ENCODE measurements at places on chromosomes 1 and 21. TPM values are rescaled to one million over a fixed set of nuclear protein-coding genes. Genes with fewer than 3 reads are reported as not detected.

- H3K4me1 ChIP-seq: no peaks in the 10 kb centered on the region
- no peaks in the 10 kb centered on the region for H3K27me3 ChIP-seq
- H3K4me3 ChIP-seq: no peak overlapping the region
- H3K27ac ChIP-seq: no peak overlapping the region
- DNase-seq: no peak
- H3K36me3 ChIP-seq: no peaks in the 10 kb centered on the region
Measured at GRCh38 chr1:235102993-235103411, 25.6 kb downstream of the TOMM20 start.

- no peak overlapping the region for H3K27ac ChIP-seq
- H3K36me3 ChIP-seq: no peaks in the 10 kb centered on the region
- H3K4me3 ChIP-seq: no peak overlapping the region
- no peak for DNase-seq
- H3K27me3 ChIP-seq: no peaks in the 10 kb centered on the region
- H3K4me1 ChIP-seq: no peaks in the 10 kb centered on the region
Measured at GRCh38 chr1:241007668-241008067, 349.3 kb downstream of the RGS7 start.

GRCh38 chr1:32622806-32623681, 27.3 kb downstream of the ZBTB8OS start:
- H3K4me3 ChIP-seq: no peak overlapping the region
- peaks cover 4% of the 10 kb centered on the region for H3K36me3 ChIP-seq
- DNase-seq: no peak
- no peaks in the 10 kb centered on the region for H3K27me3 ChIP-seq
- no peak overlapping the region for H3K27ac ChIP-seq

GRCh38 chr1:108715932-108716331, 3.2 kb downstream of the FNDC7 start:
- no peak overlapping the region for H3K27ac ChIP-seq
- no peak for DNase-seq
- no peaks in the 10 kb centered on the region for H3K27me3 ChIP-seq
- H3K4me1 ChIP-seq: no peaks in the 10 kb centered on the region

GRCh38 chr1:88302843-88303486, 381.1 kb upstream of the PKN2 start:
- H3K4me1 ChIP-seq: no peaks in the 10 kb centered on the region
- H3K27ac ChIP-seq: no peak overlapping the region
- H3K4me3 ChIP-seq: no peak overlapping the region
- DNase-seq: no peak

GRCh38 chr1:161495490-161495889, 9.8 kb upstream of the FCGR2A start:
- no peaks in the 10 kb centered on the region for H3K4me1 ChIP-seq
- DNase-seq: no peak
- H3K27ac ChIP-seq: no peak overlapping the region
- H3K36me3 ChIP-seq: no peaks in the 10 kb centered on the region
- H3K27me3 ChIP-seq: peaks cover 16% of the 10 kb centered on the region

DNA sequence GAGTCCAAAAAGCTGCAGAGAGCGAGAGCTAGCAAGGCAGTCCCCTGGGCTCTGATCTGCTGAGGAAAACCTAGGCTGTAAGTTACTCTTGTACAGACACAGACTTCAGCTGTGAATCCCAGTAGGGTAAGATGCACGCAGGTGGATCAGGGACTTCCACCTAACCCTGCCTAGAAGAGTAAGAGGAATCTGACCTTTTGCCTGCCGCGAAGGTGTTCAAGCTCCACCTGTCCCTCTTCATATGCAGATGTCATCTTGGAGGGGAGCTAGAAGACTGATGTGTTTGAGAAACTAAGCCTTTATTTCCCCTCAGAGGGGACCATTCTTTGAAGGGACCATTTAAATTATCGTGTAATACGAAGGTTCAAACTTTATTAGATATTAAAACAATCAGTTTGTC, 108.6 kb upstream of the USP24 start:
- no peaks in the 10 kb centered on the region for H3K36me3 ChIP-seq
- H3K27me3 ChIP-seq: no peaks in the 10 kb centered on the region
- DNase-seq: no peak
- no peak overlapping the region for H3K27ac ChIP-seq

DNA sequence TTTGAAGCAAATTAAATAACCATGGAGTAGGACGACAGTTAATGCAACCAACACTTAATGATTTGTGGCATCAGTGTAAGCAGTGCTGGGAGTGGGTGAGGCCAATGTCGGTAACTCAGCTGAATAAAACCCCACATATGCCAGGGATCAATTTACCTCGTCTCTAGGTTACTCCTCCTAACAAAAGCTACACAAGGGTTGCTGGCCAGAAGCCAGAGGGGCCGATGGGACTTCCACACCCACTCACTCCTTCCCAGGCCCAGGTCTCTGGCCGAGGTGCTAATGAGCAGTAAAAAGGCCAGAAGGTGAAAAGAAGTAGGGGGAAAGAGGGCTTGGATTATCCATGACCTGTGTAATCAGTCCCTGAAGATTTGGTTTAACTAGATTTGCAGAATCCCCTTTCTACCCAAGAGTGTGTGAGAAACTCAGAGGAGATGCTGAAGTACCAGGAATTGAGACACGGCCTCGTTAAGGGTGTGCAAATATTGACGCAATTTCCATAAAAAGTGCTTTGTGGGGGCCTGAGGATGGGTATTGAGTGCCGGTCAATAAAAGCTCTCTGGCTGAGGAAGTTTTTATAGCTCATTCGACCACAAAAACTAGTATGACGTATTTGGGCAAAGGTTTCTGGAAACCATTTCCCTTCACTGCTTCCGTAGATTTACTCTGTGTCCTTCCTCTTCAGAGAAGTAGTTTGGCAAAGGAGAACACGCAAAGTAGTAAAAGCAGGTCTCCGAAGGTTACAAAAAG, 145.5 kb downstream of the TBX15 start:
- no peaks in the 10 kb centered on the region for H3K4me1 ChIP-seq
- no peaks in the 10 kb centered on the region for H3K36me3 ChIP-seq
- no peaks in the 10 kb centered on the region for H3K27me3 ChIP-seq
- no peak overlapping the region for H3K4me3 ChIP-seq
- H3K27ac ChIP-seq: no peak overlapping the region
- no peak for DNase-seq

DNA sequence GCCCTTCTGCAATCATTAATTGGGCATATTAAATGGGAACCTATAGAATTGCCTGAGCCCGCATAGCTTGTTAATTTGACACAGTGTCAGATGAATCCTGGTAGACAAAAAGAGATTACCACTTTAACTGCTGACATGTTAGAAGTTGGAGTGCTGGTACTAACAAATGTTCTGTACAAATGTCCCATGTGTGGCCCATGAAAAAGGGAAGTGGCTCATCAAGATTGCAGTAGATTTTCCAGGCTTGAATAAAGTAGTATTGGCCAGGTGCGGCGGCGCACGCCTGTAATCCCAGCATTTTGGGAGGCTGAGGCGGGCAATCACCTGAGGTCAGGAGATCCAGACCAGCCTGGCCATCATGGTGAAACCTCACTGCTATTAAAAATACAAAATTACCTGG, 45.6 kb downstream of the GNPAT start:
- H3K27ac ChIP-seq: no peak overlapping the region
- no peaks in the 10 kb centered on the region for H3K4me1 ChIP-seq
- no peaks in the 10 kb centered on the region for H3K36me3 ChIP-seq

DNA sequence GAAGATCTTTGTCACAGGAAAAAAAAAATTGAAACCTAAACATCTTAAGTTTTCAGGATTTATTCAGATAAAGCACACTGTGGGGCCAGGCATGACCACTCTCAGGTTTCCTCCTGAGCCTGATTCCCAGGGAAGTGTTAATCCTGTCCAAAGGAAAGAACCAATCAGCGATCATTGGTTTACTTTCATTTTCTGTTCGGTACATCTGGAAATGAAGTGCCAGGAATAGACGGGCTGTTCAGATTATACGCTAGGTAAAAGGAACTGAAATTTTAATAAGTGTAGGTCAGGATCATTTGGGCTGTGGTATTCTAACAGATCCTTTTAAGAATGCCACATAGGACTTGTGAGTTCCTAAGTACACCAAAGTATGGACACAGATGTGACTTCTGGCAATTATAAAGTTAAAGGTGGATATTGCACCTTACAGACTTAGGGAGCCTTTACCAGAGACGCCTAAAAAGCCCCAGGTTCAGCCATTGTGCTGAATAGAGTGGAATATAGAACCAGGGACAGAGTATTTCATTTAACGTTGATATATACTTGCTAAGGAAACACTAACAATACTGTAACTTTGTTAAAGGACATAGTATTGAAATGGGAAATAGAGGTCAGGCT, 9.3 kb upstream of the CACYBP start:
- H3K4me1 ChIP-seq: peaks cover 24% of the 10 kb centered on the region
- DNase-seq: peak; percentile 20
- H3K27ac ChIP-seq: peak overlapping the region; percentile 69
- peak overlapping the region; percentile 6 for H3K4me3 ChIP-seq
- no peaks in the 10 kb centered on the region for H3K36me3 ChIP-seq

- no peaks in the 10 kb centered on the region for H3K36me3 ChIP-seq
- DNase-seq: no peak
- peaks cover 44% of the 10 kb centered on the region for H3K4me1 ChIP-seq
- no peak overlapping the region for H3K4me3 ChIP-seq
- no peaks in the 10 kb centered on the region for H3K27me3 ChIP-seq
- peak overlapping the region; percentile 64 for H3K27ac ChIP-seq
Measured at GRCh38 chr1:60898413-60898812, 183.9 kb upstream of the NFIA start.

DNA sequence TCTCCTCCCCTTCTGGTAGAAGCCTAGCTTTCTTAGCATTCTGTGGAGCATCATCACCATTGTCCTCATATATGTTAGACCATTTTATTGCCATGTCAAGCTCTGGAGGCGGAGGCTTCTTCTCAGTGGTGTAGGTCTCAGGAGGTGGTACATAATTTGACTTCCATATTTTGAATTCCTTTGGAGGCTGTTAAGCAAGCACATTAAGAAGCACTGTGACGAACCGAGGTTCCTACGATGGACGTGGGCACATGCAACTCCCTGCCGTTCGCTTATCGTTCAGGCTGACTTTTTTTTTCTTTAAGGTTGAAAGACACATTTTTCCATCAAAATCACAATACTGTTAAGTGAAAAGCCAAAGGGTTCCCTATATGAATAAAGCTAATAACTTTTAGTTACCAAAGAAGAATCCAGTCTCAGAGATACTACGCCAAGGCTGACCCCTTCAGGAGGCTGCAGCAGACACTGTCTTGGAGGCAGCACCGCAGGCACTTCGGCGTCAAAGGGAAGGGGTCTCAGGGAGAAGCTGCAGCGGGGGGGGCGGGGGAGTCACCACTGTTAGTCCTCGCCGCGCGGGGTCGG, 835 bp downstream of the C1orf52 start:
- H3K4me3 ChIP-seq: peak overlapping the region; percentile 72
- peak overlapping the region; percentile 88 for H3K27ac ChIP-seq
- peaks cover 3% of the 10 kb centered on the region for H3K36me3 ChIP-seq

DNA sequence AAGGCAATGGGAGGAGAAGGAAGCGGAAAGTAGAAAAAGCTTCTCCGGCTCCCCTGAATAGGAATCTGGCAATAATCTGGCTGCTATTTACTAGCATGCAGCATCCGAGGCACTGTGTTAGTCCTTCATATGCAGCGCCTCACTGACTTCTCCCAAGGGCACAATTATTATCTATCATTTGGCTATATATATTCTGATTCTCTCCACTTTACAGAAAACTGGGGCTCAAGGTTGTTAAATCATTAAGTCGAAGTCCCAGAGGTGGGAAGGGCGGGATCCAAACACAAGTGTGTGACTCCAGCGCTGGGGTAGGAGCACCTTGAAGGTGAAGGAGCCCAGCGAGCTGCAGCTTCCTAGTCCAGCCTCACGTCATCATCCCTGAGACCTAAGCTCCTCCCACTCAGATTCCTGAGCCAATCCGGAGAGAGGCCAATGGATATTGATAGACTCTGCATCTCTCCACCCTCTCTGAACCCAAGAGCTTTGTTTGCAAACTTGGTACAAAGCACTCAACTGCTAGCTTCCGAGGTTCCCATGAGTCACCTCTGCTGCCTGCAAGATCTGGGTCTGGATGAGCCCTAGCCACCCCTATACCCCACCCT, 16.6 kb upstream of the EYA3 start:
- H3K4me1 ChIP-seq: peaks cover 7% of the 10 kb centered on the region
- no peaks in the 10 kb centered on the region for H3K36me3 ChIP-seq
- H3K4me3 ChIP-seq: peak overlapping the region; percentile 33
- DNase-seq: peak; percentile 32
- peak overlapping the region; percentile 41 for H3K27ac ChIP-seq

DNA sequence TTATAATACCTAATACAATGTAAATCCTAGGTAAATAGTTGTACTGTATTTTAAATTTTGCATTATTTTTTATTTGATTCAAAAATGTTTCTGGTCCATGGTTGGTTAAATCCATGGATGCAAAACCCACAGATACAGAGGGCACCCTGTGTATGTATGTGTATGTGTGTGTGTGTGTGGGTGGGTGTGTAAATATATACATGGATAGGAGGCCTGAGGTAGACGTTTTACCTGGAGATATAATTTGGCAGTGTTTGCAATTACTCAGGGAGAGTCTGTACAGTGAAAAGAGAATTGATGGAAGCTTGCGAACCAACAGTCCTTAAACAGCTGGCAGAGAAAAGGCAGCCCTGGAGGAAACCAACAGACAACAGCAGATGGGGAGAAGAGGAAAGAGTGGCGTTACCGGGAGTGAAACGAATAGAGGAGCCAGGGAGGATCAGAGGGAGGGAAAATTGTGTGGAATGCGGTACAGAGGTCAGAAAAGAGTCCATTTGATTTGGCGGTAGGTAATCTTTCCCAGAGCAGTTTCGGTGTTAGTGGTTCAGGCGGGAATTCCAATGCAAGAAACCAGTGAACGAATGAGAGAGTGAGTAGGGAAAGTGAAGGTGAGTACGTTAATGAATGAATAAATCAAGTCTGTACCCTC, 47.9 kb upstream of the NBL1 start:
- H3K27me3 ChIP-seq: no peaks in the 10 kb centered on the region
- peak overlapping the region; percentile 77 for H3K4me3 ChIP-seq
- H3K36me3 ChIP-seq: peaks cover 5% of the 10 kb centered on the region
- DNase-seq: peak; percentile 19

GRCh38 chr1:247303216-247303615, 28.5 kb downstream of the ZNF496 start:
- no peaks in the 10 kb centered on the region for H3K36me3 ChIP-seq
- no peaks in the 10 kb centered on the region for H3K4me1 ChIP-seq
- H3K27ac ChIP-seq: no peak overlapping the region
- H3K4me3 ChIP-seq: no peak overlapping the region

GRCh38 chr1:183824291-183824690, 19.4 kb downstream of the RGL1 start:
- no peak overlapping the region for H3K27ac ChIP-seq
- H3K36me3 ChIP-seq: no peaks in the 10 kb centered on the region
- H3K4me1 ChIP-seq: peaks cover 29% of the 10 kb centered on the region
- no peak for DNase-seq
- no peaks in the 10 kb centered on the region for H3K27me3 ChIP-seq

The MARK1 gene
- total RNA-seq: 14.2 TPM

The ADORA1 gene
- total RNA-seq: 9.5 TPM

The SLFNL1 gene
- 0.16 TPM for total RNA-seq

The KHDRBS1 gene
- 69.2 TPM for total RNA-seq

The SZT2 gene
- 24.4 TPM for total RNA-seq

The ALPL gene
- 45.8 TPM for total RNA-seq

The CELA2A gene
- total RNA-seq: not detected

The LCE6A gene
- total RNA-seq: not detected

The TMEM269 gene
- total RNA-seq: 0.07 TPM

The NUCKS1 gene
- total RNA-seq: 104 TPM

The RPL11 gene
- 740 TPM for total RNA-seq

The LRRC40 gene
- 11.5 TPM for total RNA-seq

Measured in heart left ventricle (tissue), 16 donors.